Omental fat pad (tissue), 4 donors: ENCODE measurements at places on chromosomes 2 and 18.

DNA sequence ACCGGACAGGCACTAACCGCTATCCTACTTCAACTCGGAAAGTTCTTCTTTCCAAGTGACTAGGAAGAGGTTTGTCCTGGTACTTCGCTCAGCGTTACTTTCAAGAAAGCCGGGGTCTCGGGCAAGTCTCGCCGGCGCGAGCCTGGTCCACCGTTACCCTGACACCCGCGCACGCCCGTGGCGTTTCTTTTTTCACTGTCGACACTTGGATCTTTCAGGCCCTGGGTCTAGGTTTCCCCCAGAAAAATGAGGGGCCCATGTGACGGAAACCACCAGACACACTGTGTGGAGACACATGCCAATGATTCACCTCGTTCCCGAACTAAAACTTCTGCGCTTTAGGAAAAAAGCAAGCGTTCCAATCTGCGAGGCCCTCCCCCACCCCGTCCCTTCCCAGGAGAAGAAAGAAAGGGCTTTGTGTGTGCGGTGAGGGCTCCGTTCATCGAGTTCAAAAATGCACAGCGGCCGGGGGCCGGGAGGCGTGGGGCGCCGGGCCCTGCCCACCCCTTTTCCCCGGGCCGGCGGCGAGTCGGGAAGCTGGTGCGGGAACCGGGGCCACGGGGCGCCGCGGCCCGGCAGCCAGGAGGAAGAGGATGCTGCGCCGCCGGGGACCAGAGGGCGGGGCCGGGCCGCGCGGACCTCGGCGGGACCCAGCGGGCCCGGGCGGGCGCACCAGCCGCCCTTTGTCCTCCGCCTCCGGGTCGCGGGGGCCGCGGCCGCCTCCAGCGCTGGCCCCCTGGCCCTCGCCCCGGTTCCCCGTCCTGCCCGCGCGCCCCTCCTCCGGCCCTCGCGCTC is 2.6 kb downstream of the ZNF521 start:
- DNase-seq, result no peak

DNA sequence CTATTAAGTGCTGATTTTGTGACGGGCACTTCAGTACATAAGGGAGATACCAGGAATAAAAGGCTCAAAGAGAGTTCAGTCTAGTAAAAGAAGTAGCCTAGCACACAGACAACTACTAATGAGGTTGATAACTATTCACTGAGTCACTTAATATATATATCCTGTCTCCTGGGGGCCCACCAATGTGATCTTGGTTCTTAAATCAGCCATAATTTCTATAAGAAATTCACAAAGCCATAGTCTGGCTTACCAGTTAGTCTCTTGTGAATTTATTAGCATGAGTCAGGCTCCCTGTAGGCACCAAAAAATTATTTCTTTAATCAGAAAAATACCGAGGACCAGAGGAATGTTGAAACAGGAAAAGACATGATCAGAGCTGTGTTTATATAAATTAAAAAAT is 10.4 kb downstream of the KCNE4 start:
- no peak for DNase-seq

DNA sequence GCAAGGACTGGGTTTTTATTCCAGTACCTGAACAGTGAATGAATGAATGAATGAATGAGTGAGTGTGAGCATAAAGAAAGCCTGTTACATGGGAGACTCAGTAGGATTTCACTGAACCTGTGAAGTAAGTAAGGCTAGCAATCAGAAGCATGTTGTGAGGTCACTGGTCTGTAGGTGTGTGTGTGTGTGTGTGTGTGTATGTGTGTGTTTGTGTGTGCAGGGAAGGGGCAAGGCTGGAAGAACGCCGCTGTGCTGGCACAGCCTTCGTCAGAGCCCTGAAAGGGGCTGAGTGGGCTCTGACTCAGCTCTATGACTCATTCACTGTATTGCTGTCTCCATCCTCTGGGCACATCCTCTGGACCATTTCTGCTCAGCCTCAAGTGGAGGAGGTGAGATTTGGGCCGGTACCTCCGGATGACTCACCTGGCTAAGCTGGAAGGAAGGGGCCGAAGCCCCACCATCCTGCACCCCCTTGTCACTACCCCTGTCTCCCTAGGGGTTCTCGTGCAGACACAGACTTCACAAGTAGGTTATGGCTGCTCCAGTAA is 51.4 kb upstream of the MRPL33 start:
- DNase-seq, result no peak

DNA sequence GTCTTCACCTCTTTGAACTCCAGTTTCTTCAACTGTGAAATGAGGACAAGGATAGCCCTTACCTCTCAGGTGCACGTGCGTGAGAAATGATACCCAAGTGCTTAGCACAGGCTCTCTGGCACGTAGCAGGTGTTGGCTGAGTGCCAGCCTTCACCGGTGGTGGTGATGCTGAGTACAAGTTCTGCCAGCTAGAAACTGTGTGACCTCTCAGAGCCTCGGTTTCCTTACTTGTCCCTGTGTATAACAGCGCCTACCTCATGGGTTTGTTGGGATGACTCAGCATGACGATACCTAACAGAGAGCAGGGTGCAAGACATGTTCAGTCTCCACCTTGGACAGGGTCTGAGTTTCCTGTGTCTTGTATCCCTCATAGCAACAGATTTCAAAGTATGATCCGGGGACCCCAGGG is 205.1 kb downstream of the TNS1 start:
- DNase-seq, result peak; percentile 36

DNA sequence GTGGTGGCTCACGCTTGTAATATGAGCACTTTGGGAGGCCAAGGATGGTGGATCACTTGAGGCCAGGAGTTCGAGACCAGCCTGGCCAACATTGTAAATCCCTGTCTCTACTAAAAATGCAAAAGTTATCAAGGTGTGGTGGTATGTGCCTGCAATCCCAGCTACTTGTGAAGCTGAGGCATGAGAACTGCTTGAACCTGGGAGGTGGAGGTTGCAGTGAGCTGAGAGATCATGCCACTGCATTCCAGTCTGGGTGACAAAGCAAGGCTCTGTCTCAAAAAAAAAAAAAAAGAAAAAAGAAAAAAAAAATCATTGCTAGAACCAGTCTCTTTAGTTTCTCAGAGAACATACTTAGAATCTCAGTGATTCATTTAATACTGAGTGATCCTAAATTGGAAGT is 217.1 kb downstream of the DYM start:
- DNase-seq, result no peak

GRCh38 chr2:71949537-71949798 is 198.2 kb downstream of the CYP26B1 start:
- no peak for DNase-seq

DNA sequence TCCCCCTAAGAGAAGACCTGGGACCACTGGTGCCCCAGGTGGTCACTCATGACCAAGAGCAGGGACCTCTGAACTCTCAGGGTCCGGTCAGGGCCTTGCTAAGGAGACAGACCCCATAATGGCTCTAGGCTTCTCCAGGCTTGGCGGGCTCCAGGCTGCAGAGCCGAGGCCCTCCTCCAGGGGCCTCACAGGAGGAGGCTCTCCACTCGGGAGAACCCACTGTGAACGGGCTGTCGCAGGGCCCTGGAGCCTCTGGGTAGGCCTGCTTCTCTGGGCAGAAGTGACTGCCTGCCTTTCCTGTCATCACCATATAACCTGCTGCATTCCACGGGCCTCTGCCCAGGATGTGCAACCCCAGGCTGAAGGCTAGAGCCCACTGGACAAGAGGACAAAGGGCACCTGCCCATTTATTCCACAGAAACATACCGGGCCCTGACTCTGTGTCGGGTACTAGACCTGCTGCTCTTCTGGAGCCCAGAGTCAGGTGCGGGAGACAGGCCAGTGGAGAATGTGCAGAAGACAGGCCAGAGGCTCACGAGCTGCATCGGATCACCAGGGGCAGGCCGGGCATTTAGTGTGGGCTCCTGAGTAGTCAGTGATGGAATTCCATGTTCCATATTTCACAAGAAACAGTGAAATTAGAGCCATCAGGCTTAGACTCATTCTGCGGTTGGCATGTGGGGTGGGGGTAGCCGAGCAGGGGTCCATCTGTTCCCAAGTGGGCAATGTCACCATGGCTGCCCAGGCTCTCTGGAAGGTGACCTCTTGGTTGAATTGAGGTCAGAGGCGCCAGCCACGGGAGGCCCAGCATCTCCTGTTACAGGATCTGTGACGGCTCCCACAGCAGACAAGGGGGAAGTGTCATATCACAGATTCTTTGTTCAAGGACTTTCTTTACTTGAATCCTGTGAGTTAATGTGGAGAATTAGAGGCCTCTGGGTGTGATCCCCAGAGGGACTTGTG is 220.8 kb downstream of the SH3RF3 start:
- DNase-seq, result no peak

DNA sequence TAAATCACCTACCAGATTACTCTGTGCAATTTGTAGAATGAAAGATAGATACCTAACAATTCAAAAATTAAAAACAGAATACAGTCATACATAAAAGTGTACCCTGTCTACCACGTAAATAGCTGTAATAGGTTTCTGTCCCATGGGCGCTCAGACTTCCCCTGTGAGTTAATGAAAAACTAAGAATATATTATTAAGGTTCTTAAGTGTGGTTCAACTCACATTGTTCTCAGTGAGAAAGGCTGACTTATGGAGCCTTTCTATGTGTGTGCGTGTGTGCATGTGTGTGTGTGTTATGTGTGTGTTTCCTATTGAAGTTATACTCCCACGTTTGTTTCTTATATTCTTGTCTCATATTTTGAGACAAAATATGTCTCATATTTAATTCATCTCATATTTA is 114.6 kb upstream of the CD302 start:
- DNase-seq, result no peak

DNA sequence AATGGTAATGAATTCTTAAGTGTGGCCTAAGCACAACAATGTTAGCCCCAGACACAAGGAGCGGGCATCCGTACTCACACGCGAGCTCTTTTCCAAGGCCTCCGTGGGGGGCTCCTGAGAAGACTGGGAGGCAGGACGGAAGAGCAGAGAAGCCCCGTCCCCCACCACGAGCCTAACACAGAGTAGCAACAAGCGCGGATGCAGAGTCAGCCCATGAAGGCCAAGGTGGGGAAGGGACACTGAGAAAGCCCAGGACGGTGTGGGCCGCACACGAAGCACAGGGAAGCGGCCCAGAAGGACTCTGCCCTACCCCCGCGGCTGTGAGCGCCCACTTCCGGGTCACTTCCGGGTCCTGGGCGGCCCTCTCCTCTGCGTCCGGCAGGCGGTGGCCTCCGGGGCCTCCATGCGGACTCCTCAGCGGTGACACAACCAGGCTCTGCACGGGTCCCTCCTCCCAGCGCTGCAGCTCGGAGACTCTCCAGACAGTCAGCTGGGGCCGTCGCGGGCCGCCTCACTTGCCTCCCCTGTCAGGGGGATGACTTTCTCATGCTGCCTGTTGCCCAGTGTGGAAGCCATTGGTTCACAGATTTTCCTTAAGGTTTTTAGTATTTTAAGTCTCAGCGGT is 151.5 kb downstream of the MTCL1 start:
- no peak for DNase-seq

DNA sequence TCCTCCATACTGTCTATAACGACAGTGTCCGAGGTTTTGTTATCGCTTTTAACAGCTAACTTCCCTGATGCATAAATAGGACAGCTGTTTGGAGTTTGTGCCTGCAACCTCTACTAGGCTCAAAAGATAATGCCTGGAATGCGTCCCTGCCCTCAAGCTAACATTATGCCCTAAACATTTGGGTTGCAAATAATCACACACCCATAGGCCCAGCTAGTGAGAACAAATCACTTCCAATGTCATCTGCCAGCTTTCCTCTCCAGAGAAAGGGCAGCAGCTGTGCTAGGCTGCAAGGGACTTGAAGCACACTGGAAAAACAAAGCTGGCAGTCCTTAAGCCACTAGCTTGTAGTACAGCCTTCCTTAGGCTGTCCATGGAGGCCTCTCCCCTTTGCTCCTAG is 201.8 kb upstream of the LYPD1 start:
- DNase-seq, result no peak

DNA sequence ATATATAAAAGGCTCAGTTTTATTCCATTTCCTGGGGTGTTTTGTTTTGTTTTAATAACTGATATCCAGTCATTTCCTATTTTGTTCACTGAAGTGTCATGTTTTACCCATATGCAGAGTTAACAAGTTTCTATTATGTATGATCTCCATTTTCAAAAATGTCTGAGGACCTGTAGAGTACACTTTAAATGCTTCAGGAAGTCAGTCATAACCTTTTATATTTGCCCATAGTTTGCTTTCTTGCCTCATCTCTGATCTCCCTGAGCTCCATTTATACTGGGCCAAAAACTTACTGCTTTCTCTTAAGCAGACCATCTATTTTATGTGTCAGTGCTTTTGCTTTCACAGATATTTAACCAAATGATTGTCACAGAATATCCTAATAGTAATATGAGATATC is 278.7 kb downstream of the MBD5 start:
- no peak for DNase-seq
